ENCODE measurements at places on chromosomes 3 and 15. TPM values are rescaled to one million over a fixed set of nuclear protein-coding genes. Genes with fewer than 3 reads are reported as not detected.

HYKK gene
- total RNA-seq, result 2.3 TPM

PRSS50 gene
- total RNA-seq, result not detected

FAM227B gene
- 6.5 TPM for total RNA-seq

TGM4 gene
- not detected for total RNA-seq

CPLX3 gene
- total RNA-seq, result not detected

ENTPD3 gene
- not detected for total RNA-seq

CLSTN2 gene
- 0.29 TPM for total RNA-seq

TEX9 gene
- 5.5 TPM for total RNA-seq

GXYLT2 gene
- 26.0 TPM for total RNA-seq

ISLR2 gene
- total RNA-seq, result not detected

SCAANT1 gene
- not detected for total RNA-seq

All from smooth muscle cell of trachea (primary cell).